NCI-H446 treated with DMSO at 0.1 percent for 48 hours (cell line): ENCODE measurements at places on chromosomes 1 and 21.

DNA sequence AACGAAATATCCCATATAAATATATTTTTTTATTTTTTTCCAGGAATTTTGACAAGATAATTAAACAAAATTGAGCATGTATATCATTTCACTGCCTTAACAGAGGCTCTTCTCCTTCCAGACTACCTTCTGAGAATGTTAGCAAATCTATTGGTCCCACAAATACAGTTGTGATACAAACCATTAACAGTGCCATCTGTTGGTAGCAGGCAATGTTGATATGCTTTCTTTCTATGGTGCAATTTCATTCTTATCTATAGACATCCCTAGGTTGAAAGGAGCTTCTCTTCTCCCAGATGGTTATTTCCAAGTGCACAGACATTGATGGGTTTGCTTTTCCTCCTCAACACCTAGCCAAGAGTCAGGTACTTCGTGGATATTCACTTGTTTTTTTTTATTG is 303.6 kb downstream of the USH2A start:
- DNase-seq: no peak

- DNase-seq: no peak
Observed at GRCh38 chr1:219149953-219150352, 23.7 kb upstream of the LYPLAL1 start.

DNA sequence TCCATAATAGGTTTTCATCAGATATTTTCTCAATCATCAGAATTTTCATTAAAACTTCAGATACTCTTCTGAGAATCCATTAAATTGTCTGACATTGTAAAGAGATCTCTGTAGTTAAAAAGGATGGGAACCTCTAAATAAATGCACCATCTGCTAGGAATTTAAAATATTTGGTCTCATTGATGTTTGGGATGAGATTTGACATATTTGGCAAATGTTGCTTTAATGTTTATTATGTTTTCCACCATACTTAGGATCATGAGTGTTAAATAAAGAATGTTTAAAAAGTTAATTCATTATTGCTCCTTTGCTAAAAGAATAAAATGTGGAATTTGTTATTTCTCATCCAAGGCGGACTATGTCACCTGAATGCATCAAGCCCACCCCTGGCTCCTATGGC is 85.5 kb upstream of the VANGL1 start:
- no peak for DNase-seq

- no peak for DNase-seq
Observed at GRCh38 chr1:100536031-100536430, 1.9 kb upstream of the GPR88 start.

GRCh38 chr1:65821386-65821785 is 28.7 kb downstream of the PDE4B start:
- no peak for DNase-seq

GRCh38 chr1:66275601-66276023 is 258.3 kb upstream of the SGIP1 start:
- no peak for DNase-seq

- no peak for DNase-seq
Observed at GRCh38 chr1:40927781-40928180, 51.7 kb upstream of the CTPS1 start.

GRCh38 chr1:209395169-209395568 is 188.3 kb upstream of the CAMK1G start:
- DNase-seq: no peak
